ENCODE measurements at places on chromosomes 7 and 10.

DNA sequence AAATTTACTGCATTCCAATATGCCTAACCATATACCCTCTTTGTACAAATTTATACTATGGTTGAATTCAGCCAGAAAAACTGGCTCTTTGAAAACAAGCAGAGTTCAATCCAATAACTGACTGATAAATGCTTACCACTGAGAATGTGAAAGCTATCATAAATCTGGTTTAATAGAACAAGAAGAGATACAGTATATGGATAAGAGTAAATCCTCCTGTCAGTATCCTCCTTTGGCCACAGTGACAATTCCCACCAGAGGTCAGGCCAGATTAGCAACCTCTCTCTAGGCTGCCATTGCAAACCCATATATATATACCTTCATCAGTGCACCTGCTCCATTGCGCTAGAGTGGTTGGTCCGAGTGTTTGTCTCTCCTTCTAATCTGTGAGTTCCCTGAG, 647.2 kb downstream of the GRM8 start:
- DNase-seq = no peak

DNA sequence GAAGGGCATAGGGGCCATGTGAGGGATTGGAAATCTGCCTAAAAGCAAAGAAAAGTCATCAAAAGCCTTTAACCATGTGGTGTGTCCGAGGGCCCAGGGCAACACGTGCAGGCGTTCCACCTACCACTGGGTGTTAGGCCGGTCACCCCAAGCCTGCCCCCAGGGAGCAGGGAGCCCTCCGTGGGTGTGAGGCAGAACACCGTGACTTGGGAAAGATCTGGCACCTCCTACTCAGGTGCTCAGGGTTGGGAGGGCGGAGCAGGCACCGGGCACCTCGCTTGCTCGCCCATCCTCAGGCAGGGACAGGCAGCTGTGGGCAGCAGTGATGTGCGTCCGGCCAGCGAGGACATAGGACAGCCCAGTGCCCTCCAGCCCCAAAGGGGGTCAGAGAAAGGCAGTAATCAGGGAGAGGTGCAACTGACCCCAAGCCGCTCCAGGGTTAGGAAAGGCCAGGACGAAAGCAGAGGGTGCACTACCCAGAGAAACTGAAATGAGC, 80.7 kb upstream of the CHST15 start:
- DNase-seq = no peak

GRCh38 chr10:25017154-25017590, 760 bp downstream of the THNSL1 start:
- no peak for DNase-seq

GRCh38 chr7:30974605-30975255, 11.0 kb downstream of the GHRHR start:
- DNase-seq = no peak

DNA sequence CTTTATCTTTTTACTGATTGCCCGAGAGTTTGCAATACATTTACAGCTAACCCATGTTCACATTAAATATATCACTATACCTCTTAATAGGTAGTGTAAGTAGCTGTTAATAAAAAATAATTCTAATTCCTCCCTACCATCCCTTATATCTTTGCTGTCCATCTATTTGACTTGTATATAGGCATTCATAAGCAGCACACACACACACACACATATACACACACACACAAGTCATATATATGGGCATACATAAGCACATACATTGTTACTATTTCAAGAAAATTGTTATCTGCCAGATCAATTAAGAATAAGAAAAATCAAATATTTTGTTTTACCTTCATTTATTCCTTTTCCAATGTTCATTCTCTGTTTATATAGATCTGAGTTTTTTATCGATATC, 176.4 kb downstream of the PPP1R3A start:
- DNase-seq = no peak

DNA sequence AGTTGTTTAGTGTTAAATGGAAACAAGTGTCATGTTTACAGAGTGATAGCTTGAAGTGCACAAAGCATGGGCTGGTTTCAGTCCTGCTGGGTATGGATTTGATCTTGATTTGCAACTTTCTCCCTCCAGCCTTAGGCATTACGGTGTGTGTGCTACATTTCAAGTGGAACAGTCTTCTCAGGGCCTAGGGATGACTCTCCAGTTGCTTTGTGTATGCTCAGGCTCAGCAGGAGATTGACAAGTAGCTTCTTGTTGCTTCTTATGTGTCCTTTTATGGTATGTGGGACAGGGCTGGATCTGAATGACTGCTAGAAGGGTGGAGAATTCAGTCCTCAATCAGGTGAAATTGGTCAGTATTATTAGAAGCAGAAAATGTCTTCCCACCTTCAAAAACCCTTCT, 51.3 kb upstream of the PLEKHA1 start:
- DNase-seq = no peak

DNA sequence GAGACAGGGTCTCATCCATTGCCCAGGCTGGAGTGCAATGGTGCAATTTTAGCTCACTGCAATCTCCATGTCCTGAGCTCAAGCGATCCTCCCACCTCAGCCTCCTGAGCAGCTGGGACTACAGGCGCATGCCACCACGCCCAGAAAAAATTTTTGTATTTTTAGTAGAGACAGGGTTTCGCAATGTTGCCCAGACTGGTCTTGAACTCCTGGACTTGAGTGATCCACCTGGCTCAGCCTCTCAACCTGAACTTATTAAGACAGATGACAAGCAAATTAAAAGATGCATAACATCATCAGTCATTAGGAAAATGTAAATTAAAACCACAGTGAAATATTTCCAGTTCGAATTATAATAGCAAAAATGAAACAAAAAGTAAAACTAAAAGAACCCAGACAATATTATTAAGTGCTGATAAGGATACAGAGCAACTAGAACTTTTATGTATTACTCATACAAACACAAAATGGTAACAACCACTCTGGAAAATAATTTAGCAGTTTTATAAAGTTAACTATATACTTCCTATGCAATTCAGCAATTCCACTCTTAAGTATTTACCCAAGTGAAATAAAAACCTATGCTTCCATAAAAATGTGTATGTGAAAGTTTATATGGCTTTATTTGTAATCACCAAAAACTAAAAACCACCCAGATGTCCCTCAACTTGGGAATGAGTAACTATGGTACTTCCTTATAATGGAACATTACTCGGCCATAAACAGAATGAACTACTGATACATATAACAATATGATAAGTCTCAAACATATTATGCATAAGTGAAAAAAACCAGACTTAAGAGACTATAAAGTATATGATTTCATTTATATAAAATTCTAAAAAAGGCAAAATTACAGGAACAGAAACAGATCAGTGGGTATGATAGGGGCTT, 15.3 kb downstream of the ZFAND4 start:
- no peak for DNase-seq

DNA sequence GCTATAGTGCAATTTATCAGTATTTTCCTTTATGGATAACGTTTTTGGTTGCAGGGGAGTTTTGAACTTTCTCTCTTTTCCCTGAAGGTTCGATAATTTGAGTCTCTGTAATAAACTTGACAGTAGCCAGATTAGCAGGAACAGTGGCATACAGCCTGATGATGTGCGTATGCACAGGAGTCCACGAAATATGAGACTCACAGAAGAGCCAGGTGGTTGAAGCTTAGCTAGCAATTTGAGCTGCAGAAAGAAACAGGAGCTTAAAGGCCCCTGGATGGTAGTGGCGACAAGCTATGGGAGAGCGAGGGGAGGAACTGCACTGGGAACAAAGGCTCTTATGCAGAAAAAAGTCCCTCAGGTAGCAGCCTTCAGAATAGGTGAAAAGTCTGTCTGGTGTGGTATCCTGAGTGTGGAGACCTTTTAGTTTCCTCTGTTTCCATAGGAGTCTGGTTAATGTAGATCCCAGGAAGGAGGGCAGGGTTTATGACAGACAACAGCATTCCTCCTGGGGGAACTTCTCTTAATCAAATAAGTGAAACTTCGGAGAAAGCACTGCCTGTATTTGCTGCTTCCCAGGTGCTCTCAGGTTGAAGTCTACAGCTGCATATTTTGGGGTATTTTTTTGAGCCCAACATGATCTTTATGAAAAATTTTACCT, 32.7 kb downstream of the FANK1 start:
- DNase-seq = no peak

DNA sequence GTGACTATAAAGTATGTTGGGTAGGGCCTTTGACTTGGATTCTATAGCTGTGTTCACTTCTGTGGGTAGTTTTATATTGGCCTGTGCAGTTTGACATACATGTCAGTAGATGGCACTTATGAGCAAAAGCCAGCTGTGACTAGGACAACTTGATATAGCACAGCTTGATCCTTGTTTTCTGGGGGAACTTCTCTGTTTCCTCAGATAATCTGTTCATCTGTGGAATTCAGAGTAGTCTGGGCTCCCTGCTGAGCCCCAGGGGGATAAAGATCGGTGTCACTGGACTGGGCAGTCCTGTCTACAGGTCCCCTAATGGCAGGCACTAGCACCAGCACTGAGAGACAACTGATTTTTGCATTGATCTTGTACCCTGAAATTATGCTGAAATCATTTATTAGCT, 25.4 kb downstream of the CYP2C9 start:
- peak; percentile 1 for DNase-seq

All from T-helper 1 cell (primary cell).